ENCODE measurements at places on chromosomes 4 and X. TPM values are rescaled to one million over a fixed set of nuclear protein-coding genes. Genes with fewer than 3 reads are reported as not detected.

DNA sequence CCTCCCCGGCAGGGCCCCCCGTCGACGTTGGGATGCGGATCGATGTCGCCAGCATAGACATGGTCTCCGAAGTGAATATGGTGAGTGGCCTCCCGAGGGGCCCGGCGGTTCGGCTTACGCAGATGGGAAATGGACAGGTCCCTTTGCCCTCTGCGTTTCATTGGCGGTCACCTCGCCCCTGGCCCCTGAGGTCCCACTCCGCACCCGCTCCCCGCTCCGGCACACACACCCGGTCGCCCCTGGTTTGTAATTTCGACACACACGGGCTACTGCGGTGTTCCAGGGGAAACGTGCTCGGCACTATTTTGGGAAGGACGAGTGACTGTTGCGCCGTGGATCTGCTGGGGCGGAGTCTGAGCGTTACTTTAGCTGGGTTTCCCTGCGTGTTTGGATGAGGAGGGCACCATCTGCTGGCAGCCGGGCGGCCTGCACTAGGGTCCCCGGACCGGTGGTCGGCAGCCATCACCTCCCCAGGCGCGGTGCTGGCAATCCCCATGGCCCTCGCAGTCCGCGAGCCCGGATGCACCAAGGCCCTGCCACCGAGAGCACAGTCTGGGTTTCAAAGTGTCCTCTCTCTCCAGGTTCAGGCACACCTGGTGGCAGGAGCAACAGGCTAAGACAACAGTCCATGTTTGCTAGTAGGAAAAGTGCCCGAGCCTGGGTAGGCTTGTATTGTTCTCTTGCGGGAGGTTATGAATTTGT, 1.2 kb downstream of the GABRB1 start:
- DNase-seq, result peak; percentile 70

DNA sequence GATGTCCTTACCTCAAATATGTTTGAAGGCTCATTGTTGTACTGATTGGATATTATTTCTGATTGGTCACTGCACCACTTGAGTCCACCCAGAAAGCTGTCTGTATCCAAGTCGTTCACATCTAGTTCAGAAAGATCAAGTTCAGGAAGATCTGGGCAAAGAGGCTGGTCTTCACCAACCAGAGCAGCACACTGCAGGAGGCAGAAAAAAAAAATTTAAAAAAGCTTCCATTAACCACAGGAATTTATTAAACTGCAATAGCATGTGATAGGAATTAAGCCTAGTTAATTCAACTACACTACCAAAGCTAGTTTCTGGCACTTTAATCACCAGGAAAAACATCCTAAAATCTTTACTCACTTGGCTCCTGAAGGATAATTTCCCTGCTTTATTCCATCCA, 5.1 kb downstream of the PPARGC1A start:
- no peak for DNase-seq

- DNase-seq, result no peak
Measured at GRCh38 chrX:13876652-13877051, 59.8 kb upstream of the GPM6B start.

GRCh38 chrX:150508451-150509367, 59.7 kb upstream of the MTM1 start:
- peak; percentile 69 for DNase-seq

Gene AFM
- total RNA-seq, result not detected

Measured in Right ventricle myocardium superior (tissue), 1 donor.